ENCODE measurements at places on chromosomes 2 and 18.

- DNase-seq = no peak
Measured at GRCh38 chr18:32308493-32309120, 118.8 kb downstream of the MEP1B start.

GRCh38 chr2:44796771-44797170, 144.7 kb upstream of the SIX3 start:
- no peak for DNase-seq

DNA sequence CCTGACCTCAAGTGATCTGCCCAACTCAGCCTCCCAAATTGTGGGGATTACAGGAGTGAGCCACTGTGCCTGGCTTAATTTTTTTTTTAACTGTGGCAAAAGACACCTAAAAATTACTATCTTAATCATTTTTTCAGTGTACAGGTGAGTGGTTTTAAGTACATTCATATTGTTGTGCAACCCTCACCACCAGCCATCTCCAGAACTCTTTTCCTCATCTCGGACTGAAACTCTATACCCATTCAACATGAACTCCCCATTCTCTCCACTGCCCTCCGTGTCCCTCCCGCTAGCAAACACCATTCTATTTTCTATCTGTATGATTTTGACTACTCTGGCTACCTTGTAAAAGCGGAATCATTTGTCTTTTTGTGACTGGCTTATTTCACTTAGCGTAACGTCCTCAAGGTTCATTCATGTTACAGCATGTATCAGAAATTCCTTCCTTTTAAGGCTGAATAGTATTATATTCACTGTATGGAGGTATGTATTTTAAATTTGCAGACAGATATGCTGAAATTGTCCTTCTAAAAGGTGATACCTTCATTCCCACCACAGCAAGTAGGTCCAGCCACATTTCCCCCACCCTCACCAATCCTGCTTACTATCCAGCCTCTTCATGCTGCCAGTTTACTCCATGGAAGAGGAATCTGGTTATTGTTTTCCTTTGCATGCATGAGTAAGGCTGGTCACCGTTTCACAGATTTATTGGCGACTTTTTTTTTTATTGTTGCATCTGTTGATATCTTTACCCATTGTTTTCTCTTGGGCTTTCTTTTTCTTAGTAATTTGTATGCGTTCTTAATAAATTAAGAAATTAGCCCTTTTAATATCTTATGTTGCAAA, 40.6 kb upstream of the ANXA4 start:
- no peak for DNase-seq

- DNase-seq = no peak
Measured at GRCh38 chr18:43751203-43751602, 473.9 kb upstream of the SYT4 start.

DNA sequence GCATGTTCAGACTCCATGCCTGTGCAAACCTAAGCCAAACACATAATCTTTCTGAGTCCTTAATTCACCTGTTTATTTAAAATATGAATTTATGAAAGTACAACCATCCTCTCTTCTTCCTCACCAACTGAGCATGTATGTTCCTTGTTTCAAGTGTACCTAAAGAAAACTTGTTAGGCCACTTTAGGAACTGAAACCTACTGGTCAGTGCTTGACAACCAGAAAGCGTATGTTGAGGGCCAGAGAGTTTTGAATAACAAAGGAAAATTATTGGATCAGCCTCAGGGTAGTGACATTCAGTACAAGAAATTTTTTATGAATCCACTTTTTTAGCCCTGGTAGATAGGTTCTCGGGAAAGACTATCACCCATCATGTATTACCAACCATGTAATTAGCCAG, 847.6 kb upstream of the CELF4 start:
- DNase-seq = no peak

DNA sequence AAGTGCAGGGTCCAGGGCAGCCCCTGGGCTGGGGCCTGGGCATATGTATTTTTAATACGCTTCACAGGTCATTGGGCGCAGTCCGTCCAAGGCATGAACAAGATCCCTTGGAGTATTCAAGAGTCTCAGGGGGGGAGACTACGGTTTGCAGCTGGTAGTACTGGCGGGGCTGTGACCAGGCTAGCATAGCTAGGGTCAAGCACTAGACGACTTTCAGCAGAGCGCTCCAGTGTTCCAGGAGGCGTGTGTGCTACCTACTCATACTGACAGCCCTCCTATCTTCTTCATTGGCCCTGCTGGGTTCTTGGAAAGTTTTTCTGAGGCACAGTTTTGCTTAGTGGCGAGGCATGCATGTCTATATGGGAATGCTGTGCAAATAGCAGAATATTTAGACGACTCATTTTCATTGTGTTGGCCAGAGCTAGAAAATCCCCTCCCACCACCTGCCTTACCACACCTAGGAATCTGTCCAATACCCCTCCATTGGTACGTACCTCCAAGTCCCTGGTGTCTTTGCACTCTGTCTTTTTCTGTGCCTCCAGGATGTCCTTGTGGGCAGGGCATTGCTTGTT, 68.2 kb downstream of the GLI2 start:
- DNase-seq = no peak

DNA sequence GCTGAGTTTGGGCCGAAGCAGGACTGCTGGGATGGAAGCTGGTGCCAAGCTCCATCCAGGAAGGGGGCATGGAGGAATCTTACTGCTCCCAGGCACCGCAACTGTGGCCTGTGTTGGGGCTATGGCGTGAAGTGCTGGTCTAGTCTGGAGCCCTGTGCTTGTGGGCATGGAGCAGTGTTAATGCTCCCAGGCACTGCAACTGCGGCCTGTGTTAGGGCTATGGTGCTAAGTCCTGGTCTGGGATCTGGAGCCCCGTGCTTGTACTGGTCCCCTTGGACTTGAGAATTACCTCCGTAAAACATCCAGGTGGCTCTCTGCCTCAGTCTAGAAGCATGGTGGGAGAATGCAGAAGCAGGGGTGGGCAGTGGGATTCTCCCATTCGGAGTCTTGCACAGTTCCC, 1379.4 kb upstream of the ACVR2A start:
- no peak for DNase-seq

DNA sequence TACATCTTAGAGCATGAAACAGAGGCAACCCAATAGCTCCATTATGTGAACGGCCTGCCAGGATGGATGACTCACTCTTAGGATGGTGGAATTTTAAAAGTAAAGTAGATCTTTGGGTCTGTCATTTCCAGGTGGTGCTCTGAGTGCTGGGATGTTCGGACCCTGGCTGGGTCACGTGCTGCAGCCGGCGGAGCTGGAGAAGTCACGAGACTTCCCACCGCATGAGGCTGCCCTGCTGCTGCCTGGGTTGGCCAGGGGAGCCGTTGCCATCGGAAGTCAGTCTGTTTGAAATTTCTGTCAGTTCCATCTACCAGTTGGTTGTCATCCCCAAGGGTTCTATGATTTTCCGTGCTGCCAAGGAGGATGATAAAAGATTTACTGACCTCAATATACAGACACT, 93.3 kb upstream of the ALKAL2 start:
- DNase-seq = no peak

DNA sequence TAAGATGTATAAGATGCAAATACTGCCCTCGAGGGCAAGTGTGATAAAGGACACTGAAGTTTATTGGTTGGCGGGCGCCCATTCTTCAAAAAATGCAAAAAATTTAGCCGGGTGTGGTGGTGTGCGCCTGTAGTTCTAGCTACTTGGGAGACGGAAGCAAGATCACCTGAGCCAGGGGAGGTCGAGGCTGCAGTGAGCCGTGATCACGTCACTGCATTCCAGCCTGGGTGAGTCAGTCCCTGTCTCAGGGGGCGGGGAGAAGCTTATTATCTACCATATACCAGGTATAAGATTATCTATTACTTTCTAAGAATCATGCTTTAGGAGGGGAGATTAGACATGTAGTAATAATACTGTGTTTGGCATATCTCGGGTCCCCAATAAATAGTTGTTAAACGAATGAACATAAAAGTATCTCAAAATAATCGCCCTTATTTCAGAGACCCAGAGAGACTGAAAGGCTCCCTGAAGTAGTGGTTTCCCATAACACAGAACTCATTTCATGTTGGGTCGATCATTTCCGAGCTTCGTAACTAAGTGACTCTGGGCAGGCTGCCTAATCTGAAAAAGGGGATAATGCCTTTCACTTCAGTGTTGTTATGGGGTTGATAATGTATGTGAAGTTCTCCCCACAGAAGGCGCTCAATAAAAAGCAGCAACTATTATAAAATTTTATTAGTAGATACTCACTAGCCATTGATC, 1.2 kb upstream of the SELENOI start:
- DNase-seq = peak; percentile 25

DNA sequence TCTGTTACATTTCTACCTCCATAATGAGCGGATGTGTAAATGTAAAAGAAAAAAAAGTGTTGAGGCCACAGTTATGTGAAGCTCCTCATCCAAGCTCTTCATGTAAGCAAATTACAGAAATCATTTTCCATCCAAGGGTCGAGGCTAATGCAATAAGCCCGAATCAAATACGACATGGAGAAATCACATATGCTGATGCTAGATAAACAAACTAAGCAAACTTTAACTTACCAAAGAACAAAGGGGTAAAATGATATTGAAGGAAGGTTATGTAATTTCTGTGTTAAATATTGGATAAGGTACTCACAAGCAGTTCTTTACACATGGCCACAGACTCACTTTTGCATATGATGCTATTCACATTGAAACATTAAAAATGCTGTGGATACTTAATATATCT, 310.2 kb upstream of the ID2 start:
- DNase-seq = no peak

- no peak for DNase-seq
Measured at GRCh38 chr2:129502781-129503180, 476.7 kb upstream of the RAB6C start.

DNA sequence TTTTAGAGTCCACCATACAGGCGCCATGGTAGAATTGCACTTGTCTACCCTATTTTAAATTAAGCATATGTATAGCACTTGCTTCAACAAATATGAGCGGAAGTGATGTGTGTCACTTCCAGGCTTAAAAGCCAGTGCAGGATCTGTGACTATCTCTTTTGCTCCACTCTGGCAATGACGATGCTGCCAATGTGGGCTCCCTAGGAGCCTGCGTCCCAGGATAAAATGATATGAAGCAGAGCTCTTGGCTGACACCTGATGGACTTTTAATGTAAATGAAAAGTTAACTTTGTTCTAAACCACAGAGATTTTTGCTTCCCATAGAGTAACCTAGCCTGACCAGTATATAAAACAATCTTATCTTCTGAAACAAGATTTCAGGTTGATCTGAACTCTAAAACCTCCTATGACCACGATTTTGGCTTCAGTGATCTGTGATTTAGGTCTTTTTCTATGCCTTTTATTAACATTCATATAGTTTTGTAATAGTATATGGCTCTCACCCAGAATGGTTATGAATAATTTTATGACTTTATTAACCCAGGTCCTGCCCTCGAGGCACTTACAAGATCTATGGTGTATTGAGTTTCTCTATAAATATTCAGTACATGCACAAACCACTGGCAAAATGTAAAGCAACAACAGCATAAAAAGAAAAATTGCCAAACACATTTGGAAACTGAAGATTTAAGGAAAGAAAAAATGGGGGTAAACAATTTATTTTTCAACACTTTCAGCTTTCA, 422.5 kb upstream of the PIK3C3 start:
- peak; percentile 25 for DNase-seq

DNA sequence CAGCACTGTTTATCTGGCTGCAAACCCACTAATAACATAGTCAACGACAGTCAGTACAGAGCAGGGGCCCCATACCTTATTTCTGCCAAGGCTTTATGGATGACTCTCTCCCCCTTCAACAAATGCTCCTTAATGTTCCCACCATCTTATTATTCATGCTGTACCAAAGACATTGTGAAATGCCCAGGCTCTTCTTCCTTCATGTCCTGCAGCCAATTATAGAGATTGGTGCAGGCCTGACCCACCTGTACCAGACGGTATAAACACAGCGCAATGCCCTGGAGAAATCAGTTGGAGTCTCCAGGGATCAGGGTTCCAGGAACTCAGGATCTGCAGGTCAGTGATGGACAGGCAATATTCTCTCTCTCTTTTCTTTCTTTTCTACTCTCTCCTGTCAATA, at the start of gene IL1F10:
IL1F10 (plus strand) TSS at position 290 of the 400 bp plus-strand sequence. CDS start 4,769 bp downstream, outside the sequence.
- no peak for DNase-seq

GRCh38 chr2:23092831-23093230, 292.1 kb upstream of the KLHL29 start:
- no peak for DNase-seq

DNA sequence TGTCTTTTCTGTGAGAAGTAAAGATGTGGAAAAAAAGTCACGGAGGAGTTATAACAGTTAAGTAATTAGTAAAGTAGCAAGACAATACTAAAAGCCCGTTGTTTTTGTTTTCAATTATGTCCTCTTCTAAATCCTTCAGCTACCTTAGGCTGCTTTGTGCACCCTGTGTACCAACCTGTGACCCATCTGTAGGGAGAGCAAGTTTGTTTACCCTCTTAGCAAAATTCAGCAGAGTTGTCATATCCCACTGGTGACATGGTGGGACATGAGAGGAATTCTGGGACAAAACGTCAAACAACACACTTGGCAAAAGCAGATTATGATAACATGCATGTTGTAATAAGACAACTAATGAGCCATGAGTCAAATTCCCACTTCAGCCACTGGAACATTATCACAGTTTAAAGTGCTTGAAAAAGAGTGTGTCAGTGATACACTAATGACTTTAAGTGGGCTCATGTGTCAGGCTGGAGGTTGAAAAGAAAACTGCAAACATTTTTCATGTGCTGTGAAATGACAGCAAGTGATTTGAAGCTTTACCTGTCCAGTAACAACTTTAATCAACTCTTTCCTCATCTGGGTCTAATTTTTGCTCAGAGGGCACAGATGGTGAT, 392.8 kb upstream of the ACVR2A start:
- DNase-seq = no peak

- DNase-seq = no peak
Measured at GRCh38 chr2:107681936-107682335, 144.8 kb upstream of the RGPD4 start.

- DNase-seq = peak; percentile 22
Measured at GRCh38 chr2:224038049-224038829, 847 bp downstream of the SERPINE2 start.

DNA sequence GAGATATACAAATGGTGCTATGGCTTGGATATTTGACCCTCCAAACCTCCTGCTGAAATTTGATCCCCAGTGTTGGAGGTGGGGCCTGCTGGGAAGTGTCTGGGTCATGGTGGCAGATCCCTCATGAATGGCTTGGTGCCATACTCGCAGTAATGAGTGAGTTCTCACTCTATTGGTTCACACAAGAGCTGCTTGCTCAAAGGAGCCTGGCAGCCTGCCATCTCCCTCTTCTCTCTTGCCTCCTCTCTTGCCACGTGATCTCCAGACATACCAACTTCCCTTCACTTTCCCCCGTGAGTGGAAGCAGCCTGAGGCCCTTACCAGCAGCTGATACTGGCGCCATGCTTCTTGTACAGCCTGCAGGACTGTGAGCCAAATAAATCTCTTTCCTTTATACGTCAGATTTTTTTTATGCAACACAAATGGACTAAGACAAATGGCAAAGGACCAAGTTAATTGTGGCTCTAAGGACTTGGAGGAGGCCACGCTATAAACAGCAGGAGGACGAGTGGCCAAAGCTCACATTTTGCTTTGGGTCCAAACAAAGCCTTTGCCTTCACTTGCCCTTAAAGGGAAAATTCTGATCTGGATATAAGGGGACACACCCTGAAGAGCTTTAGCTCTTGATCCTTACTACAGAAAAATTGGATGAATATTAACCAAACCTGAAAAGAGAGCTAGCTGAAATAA, 214.7 kb downstream of the SS18 start:
- peak; percentile 32 for DNase-seq
